ENCODE measurements at places on chromosomes 3 and 15.
A peak's percentile ranks its signal among the peaks of the same experiment; 100 is the strongest.

GRCh38 chr15:74578496-74578994 lies 37.1 kb upstream of the CLK3 start:
- no peak for DNase-seq

GRCh38 chr3:10363935-10364334 lies 43.0 kb upstream of the SEC13 start:
- DNase-seq, result no peak

DNA sequence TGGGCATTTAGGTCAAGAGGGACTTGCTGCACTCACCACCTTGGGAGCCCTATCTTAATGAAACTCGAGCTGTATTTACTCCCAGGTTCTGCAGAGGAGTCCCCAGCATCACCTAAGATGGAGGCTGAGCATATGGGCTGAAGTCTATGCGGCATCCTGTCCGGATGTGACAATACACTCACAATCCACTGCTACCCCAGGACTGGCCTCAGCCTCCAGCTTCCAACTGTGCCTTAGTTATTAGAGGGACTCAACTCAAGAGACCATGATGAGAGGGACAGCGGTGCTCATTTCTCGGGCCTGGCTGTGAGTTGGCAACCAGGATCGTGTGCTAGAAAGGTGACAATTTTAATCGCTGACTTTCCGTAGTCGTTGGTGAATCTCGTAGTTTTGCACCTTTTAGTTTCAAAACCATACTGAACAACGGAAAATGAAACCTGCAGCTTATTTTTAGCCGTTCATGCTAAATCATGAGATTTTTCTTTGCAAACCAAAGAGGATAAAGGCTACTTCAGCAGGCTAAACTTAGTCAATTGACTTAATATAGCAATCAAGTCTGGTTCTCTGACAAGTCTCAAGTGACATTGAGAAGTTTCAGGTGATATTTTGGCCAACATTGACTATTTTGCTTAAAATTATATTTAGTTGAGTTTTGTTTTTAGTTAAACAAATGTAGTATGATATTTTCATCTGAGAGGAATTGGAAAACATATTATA lies 11.1 kb downstream of the ZBTB38 start:
- DNase-seq, result no peak

- no peak for DNase-seq
Observed at GRCh38 chr3:128503164-128503651, 10.2 kb upstream of the GATA2 start.

GRCh38 chr15:78422571-78423340 lies 15.3 kb upstream of the IREB2 start:
- peak; percentile 47 for DNase-seq

DNA sequence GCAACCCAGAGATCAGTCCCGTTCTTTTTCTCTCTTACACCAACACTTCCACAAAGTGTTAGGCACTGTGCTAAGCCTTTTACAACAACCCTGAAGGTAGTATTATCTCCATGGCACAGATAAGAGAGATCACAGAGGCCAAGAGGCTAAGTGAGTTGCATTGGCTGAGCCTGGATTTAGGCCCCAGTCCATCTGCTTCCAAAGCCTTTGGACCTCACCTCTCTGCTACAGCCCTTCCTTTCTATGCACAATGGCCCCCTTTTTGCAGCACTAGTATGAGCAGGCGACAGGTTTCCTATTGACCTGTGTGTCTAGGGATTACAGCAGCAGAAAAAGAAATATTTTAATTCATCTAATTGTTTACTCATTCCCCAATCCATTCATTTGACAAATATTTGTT lies 76.2 kb downstream of the CRYGS start:
- no peak for DNase-seq

- DNase-seq, result peak; percentile 29
Observed at GRCh38 chr3:25448750-25449692, 21.0 kb downstream of the RARB start.

DNA sequence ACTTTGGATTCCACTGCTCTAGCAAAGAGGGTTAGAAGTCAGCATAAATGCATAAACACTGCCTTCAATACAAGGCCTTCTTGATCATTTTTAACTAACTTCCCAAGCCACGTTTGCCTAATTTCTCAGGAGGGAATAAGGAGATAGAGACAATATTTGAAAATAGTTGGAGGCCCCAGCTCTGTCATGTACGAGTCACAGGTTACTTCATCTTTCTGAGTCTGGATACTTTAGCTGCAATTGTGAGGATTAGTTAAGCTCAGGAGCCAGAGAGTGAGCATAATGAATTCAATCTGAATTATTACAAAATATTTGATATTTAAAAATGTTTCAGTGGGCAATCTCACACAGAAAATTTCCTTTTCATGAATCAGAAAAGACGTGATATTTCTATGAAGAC lies 298.9 kb downstream of the SHOX2 start:
- DNase-seq, result no peak

- no peak for DNase-seq
Observed at GRCh38 chr15:81060907-81061306, 60.2 kb downstream of the TLNRD1 start.
